GM12891 (cell line): ENCODE measurements at places on chromosomes 2 and 18.
A peak's percentile ranks its signal among the peaks of the same experiment; 100 is the strongest.

GRCh38 chr2:238864207-238865014 is 16.5 kb downstream of the TWIST2 start:
- DNase-seq, result no peak

DNA sequence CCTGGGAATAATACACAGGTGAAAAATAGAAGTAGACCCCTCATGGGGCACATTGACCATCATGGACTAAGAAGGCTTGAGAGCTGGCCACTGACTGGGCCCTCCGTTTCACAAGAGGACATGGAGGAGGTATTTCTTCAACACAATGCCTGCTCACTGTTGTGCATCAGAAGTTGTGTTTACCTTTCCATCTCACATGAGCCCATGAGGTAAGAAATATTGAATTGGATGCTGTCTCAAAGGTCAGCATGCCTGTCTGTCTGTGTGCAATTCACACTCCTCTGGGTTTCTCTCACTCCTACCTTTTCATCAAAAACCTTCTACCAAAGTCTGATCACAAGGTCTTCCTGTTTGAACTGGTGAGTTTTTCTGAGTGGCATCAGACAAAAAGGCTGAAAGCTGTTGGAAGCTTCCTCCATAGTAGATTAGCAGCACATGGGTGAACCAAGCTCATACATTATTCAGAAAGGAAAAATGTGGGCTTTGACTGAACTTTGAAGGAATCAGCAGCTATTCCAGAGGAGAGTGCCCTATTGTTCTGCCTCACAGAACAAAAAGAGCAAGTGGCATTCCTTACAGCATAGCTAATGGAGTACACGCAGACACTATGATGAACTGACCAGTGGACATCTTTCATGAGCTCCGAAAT is 143.2 kb upstream of the RND3 start:
- DNase-seq, result no peak

GRCh38 chr2:141911485-141912066 is 219.2 kb downstream of the LRP1B start:
- no peak for DNase-seq

GRCh38 chr2:163571423-163572102 is 164.2 kb downstream of the FIGN start:
- no peak for DNase-seq

DNA sequence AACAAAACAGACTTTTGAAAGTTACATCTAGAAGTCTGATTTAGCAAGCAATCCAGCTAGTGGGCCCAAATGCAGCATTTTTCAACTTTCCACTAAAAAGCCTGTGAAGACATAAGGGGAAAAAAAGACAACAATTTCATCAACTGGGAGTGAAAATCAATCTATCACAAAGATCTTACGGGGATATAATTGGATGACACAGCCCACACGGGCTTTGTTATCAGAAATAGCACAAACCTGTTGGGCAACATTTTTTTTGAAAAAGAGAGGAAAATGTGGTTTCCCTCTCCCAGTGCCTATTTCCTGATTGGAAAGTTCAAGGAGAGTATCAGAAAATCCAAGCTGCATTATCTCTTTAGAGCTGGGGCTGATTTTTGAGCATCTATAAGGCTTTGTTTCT is 132.7 kb downstream of the EVA1A start:
- DNase-seq, result no peak

GRCh38 chr2:193783681-193784080 is 1588.9 kb upstream of the TMEFF2 start:
- no peak for DNase-seq

DNA sequence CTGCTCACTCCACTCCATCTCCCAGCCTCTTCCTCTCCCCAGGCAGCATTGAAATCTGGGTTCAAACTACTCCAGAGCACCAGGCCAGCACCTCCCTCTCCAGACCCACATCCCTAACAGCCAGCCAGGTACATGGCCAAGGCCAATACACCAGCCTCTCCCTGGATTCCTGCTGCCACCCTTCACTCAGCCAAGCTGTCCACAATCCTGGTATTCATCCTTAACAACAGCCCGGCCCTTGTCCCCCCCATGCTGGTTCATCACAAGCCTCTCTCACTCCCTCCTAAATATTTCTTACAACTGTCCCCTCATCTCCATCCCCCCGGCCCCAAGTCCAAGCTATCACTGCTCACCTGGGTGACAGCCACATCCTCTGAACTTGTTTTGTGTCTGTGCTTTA is 129.9 kb upstream of the HAAO start:
- DNase-seq, result no peak

DNA sequence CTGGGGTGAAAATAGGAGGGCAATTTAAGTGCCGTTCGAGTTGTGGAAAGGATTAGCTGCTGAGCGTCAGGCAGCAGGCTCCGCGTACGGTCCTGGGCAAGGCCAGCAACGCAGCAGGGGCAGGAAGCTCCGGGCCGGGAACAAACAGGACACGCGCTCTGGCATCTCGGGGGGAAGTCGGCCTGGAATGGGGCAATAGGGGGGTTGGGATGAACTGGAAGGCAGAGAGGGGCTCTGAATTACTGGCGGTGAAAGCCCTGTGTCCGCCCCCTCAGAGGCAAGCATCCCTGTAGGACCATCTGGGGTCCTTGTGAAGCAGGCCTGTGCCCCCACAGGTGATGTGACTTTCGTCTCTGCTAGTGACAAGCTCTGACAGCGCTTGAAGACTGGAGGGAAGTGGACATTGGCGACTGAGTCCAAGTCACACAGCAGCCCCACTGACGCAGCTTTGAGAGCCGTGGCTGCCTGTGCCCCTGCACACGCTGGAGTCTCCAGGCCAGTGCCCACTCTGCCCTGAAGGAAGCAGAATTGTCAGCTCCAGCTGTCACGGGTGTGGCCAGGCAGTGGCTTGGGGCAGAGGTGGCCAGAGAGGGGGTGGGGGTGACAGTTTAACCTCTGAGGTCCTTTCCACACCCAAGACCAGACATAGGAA is 22.3 kb downstream of the GPR35 start:
- DNase-seq, result no peak

DNA sequence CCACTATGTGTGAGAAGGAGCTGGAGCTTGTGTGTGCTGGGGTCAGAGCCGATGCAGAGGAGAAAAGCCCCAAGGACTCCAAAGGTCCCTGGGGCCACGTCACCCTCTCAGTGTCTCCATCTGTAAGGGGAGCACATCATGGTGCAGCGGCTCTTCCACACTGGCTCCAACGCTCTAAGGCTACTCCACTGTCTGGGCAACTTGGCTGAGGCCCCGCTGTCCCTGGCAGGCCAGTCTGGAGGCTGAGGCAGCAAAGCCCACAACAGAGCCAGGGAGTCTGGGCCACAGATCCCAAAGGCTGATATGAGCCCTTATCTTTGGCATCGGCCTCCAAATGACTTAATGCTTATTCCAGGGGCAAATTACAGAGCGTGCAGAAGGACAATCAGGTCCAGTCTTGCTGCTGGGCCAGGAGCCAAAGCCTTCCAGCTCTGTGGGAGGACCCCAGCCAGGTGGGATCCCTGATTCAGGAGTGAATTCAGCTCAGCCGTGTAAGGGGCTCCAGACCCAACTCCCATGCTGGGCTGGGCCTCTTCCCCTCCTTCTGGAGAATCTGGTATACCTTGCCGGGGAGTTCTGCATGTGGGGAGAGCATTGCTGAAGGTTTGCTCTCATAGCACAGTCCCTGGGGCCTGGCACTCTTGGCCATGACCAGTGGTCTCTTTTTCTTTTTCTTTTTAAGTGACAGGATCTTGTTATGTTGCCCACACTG is 1.8 kb upstream of the DUSP2 start:
- DNase-seq, result no peak

DNA sequence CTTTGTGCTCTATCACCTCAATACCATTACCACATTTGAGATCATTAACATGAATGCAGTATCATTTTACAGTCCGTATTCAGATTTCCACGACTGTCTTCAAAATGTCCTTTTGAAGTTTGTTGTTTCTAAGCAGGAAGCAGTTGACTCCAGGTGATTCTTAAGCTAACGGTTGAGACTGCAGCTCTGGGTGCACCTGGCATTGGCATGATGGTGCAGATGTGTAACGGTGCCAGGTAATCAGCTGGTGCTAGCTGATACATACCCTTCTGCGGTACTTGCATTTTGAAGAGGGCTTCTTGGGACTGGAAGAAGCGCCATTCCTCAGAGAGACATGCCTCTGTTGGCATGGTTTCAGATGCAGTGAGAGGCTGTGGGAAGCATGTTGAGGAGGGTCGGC is 19.5 kb downstream of the SIGLEC15 start:
- DNase-seq, result no peak

- DNase-seq, result no peak
Measured at GRCh38 chr2:170571612-170572011, 143.5 kb upstream of the SP5 start.

DNA sequence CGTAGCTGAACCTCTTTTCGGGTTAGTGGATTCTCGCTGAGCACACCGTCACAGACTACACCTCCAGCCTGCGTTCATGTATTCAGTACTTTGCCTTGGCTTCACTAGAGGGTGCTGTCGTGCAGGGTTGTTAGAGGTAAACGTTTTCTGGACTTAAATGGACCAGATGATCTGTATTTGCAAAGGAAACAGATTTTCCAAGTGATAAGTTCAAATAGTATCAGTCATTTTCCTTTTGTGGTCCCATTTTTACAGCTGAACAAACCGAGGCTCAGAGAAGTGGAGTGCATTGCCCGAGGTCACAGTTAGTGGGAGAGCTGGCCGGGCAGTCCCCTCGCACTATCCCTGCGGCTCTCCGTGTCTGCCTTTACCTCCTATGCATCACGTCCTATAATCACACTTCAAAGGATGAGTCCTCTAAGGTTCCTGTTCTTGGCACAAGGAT is 125.9 kb downstream of the MAP4K4 start:
- no peak for DNase-seq

- DNase-seq, result no peak
Measured at GRCh38 chr2:99701503-99701902, 211.7 kb upstream of the REV1 start.

- no peak for DNase-seq
Measured at GRCh38 chr2:27911458-27912210, 21.1 kb downstream of the BABAM2 start.

DNA sequence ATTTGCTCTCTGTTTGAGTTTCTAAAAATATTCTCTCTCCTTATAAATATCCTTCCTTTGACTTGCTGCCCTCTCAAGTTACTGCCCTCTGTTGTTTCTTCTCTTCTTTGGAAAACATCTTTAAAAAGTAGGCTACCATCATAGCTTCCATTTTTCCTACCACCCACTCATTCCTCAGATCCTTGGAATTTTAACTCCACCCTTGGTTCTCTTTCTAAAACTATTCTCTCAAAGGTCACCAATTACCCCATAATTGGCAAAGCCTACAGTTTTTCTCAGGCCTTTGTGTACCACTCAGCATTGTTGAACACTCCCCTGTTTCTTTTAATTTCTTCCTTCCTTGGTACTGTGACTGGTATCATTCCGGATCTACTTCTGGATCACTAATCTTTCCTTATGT is 43.0 kb upstream of the ITGAV start:
- no peak for DNase-seq

DNA sequence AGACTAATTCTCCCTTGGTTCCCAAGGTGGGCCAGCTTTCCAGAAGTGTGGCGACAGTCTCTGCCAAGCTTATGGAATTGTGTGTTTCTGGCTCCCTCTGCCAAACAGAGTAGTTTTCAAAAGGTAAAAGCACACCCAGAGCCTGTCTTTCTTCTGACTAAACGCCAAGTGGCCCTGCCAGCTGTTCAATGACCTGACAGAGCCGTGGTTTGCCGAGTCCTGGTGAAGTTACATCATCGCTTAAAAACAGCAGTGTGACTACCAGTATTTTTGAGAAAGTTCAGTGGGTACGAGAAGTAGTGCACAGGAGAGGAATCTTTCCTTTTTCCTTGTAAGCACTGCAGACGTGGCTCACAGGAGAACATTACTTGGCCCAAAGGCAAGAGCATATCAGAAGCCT is 1.9 kb downstream of the PER2 start:
- no peak for DNase-seq

DNA sequence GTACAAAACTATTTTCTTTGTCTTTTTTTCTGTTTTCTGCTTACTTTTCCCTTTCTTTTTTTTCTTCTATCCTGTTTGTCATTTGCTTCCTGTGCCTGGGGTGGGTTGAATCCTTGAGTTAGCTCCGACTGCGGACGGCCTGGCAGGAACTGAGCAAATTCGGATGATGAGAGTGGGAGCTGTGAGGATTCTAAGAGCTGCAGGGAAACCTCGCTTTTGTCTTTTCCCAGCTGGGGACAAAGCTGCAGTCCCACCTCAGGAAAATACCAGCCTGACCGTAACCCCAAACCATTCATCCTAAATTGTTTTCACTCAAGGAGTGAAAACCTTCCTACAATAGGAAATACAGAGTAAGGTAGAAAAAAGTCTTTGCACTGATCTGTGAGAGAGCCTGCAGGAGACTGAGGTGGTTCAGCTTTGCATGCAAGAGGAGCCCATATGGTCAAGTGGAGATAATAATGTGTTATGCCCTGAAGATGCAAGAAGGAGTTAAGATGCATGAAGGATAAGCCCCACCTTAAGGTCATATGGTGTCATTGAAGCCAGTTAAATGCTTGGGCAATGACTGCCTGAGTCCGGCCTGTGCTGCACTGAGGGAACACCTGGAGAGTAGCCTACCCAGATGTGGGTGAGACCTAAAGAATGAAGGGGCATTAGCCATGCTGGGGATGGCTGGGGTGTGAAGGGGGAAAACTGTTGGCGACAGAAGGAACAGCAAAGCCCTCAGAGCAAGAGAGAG is 31.7 kb upstream of the ARL4C start:
- no peak for DNase-seq

- DNase-seq, result peak; percentile 64
Measured at GRCh38 chr2:46297546-46298271, 502 bp downstream of the EPAS1 start.

DNA sequence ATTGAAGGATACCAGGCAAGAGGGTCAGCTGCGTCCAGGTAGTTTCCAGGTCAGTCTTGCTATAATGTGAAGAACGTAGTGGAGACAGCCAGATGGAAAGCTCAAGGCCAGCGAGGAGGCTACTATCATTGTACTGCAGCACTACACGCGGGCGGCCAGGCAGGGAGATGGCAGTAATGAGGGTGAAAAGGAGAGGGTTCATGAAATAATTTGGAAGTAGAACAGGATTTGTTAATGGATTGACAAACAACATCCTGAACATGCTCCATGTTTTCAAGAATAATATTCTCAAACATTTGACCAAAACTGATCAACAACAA is 17.1 kb downstream of the SPIRE1 start:
- DNase-seq, result no peak

- DNase-seq, result no peak
Measured at GRCh38 chr2:8282858-8283252, 399.0 kb upstream of the ID2 start.

DNA sequence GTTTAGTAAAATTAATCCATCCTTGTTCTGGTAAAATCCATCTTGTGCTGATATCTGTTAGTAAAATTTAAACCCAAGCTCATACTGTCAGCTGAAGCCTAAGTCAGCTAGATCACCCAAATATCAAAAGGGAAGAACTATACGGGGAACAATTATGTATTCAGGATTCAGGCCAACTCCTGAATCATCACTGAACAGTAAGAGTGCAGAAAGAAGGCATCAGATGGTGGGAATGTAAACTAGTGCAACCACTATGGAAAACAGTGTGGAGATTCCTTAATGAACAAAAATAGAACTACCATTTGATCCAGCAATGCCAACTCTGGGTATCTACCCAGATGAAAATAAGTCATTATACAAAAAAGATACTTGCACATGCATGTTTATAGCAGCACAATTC is 81.8 kb downstream of the RAPGEF4 start:
- no peak for DNase-seq
